Cortex of kidney (tissue), 1 donor: ENCODE measurements at places on chromosomes 11 and 22.

- no peak for DNase-seq
Measured at GRCh38 chr11:79342686-79343085, 98.1 kb downstream of the TENM4 start.

GRCh38 chr11:34313099-34313517 is 44.7 kb downstream of the ABTB2 start:
- DNase-seq, result no peak

DNA sequence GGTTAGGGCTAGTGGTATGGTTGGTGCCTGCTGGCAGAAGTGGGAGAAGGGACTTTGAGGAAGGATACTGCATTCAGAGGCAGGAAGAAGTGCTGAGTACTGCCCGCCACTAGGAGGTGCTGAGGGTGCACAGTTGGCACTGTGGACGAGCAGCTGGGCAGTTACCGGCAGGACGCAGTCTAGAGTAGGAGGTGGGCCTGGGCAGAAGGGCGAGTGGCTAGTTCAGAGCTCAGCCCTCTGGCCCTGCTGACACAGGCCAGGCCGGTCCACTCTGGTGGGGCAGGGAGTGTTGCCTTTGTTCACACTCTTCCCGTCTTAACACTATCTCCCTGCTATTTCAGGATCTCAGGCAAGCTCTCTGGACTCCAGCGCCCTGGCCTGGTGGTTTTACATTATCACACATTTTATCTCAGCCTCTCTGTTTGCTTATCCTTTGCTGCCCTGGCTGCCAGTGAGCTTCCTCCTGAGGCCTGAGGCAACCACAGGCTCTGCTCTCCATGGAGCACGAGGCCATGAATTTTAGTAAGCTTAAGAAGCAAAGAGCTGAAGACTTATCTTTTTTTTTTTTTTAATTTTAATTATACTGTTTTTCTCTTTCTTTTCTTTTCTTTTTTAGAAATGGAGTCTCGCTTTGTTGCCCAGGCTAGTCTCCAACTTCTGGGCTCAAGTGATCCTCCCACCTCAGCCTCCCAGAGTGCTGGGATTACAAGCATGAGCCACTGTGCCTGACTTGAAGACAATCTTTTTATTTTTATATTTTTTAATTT is 26.9 kb downstream of the SNAP29 start:
- DNase-seq, result no peak

GRCh38 chr22:43171019-43171491 is 15.9 kb downstream of the TTLL12 start:
- DNase-seq, result no peak

DNA sequence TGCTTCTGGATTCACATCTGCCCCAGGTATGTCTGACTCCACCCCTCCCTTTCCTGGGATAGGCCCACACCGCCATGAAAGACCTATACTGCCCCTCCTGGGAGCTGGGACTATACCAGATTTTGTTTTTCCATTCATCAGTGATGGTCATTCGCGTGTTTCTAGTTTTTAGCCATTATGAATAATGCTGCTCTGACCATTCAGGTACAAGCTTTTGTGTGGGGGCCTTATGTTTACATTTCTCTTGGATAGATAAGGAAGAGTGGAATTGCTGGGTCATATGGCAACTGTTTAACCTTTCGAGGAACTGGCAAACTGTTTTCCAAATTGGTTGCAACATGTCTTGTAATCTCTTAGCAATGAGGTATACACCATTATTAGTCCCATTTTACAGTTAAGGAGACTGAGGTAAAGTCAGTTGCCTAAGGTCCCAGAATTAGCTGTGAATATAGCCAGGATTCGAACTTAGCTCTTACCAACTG is 1.2 kb upstream of the TBC1D10A start:
- no peak for DNase-seq

DNA sequence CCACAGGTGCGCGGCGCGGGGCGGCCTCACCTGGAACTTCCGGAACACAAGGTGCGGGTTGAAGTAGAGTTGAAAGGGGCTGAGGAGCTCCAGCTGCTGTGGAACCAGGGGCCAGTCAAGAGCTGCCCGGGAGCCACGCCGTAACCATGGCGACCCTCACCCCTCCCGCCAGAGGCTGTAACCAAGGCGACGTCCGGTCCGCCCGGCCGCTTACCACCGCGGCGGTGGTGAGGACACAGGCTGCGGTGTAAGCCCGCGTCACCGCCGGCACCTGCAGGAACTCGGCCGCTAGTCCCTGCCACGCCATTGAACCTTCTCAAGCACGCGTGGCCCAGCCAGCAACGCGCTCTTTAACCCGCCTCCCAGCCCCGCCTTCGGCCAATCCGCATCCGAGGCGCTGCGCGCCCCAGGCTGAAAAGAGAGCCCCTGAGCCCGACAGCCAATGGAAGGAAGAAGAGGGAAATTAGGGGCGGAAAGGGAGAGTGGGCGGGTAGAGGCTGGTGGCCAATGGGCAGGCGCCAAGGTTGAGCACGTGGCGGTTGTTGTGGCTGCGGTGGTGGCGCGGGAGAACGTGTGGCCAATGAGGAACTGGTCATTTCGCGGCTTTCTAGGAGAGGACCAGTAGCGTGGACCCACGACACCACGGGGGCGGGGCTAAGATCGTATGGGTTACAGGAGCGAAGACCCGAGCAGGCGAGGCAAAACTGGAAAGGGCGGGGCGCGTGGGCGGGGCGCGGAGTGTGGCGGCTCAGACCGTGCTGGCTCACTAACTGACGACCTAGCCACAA is at the start of gene DERL3:
DERL3 (minus strand) TSS at position 326 of the 788 bp plus-strand sequence; CDS start at position 307, 19 bp downstream.
- DNase-seq, result peak; percentile 37

DNA sequence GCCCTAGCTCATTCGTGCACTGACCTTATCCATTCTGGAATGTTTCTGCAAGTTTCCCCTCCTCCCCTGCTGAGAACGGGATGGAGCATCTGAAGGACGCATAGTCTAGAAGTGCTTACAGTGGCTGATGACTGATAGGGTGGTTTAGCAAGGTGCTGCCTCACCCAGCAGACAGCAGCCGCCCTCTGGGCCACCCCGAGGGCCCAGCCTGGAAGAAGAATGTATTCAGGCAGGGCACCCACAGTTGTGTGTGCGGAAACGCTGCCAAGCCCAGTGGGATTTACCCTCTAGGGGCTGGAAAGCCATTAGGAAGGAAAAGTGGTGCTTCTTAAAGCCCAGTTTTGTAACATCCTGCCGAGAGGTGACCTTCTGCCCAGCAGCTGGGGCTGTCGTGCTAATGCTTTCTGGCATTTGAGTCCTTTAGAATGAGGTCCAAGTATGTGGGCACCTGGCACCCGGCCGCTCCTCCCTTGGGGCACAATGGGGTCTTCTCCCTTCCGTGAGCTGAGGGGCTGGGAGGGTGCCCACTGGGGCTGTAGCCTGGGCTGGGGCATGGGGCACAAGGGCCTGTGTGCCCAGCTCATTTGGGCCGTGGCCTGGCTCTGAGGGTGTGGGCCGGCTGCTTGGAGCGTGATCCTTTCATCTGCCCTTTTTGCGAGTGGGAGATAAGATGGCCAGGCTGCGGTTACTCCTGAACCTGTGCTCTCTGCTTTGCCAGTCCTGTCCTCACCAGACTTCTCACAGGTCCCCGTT is 14.4 kb downstream of the FBLN1 start:
- no peak for DNase-seq

- DNase-seq, result no peak
Measured at GRCh38 chr22:26931471-26931870, 274.1 kb downstream of the MIAT start.

DNA sequence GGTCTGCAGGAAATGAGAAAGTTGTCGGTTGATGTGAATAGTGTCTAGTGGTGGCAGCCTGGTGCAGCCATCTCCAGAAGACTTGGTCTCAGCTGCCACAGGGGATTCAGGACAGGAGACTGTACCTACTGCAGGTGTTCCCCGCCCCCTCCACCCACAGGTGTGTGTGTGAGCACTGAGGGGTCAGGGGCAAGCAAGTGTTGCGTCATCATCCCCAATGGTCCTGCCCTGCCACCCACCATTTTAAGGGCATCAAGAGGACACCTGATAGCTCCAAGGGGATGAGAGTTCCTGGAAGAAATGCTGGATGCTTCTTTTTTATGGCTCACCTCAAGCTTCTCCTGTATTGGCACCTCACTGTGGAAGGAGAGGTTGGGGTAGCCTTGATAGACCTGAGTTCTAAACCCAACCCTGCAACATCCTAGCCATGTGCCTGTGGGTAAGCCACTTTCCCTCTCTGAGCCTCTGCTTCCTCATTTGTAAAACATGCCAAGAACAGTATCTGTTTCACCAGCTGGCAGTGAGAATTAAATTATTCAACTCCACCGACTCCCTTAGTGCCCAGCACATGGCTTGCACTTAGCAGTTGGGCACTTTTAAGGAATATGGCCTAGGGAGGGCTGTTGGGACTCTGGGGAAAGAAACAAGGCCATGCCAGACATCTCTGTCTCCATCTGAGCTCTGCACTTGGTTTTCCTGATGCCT is 6.1 kb downstream of the C11orf91 start:
- no peak for DNase-seq

GRCh38 chr11:68375766-68376165 is 63.4 kb downstream of the LRP5 start:
- no peak for DNase-seq

DNA sequence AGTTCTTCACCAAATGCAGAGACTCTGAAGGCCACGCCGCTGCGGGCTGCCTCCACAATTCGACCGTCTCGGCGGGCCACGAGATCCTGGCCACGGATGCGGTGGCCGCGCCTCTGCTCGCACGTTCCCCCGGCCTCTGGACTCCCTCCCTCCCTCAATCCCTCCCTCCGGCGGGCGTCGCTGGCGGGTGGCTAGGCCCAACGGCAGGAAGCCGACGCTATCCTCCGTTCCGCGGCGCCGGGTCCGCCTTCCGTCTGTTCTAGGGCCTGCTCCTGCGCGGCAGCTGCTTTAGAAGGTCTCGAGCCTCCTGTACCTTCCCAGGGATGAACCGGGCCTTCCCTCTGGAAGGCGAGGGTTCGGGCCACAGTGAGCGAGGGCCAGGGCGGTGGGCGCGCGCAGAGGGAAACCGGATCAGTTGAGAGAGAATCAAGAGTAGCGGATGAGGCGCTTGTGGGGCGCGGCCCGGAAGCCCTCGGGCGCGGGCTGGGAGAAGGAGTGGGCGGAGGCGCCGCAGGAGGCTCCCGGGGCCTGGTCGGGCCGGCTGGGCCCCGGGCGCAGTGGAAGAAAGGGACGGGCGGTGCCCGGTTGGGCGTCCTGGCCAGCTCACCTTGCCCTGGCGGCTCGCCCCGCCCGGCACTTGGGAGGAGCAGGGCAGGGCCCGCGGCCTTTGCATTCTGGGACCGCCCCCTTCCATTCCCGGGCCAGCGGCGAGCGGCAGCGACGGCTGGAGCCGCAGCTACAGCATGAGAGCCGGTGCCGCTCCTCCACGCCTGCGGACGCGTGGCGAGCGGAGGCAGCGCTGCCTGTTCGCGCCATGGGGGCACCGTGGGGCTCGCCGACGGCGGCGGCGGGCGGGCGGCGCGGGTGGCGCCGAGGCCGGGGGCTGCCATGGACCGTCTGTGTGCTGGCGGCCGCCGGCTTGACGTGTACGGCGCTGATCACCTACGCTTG is at the start of gene FUT4:
FUT4 (plus strand) TSS at position 227 of the 951 bp plus-strand sequence; CDS start at position 440, 213 bp downstream.
- no peak for DNase-seq
